RKO (cell line): ENCODE measurements at places on chromosomes 11 and 22.

GRCh38 chr11:125301346-125301745 lies 136.8 kb downstream of the PKNOX2 start:
- DNase-seq = no peak

DNA sequence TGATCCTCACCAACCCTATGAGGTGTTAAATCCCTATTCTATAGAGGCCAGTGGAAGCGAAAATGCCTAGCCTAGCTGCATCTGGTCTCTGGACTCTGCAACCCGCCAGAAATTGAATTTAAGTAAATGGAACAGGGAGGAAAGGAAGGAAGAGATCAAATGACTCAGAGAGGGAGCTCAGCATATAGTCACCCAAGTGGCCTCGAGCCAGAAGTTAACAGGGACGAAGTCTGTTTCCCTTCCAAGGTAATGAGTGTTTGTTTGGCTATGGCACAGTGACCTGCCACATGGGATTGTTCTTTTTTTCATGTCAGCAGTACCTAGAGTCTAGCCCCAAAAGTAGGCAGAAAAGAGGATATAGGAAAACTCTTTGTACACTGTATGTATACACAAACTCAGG lies 66.3 kb downstream of the PAK1 start:
- peak; percentile 95 for DNase-seq

- DNase-seq = no peak
These were observed 43.4 kb downstream of the SCUBE2 start for GRCh38 chr11:9047964-9048523.

DNA sequence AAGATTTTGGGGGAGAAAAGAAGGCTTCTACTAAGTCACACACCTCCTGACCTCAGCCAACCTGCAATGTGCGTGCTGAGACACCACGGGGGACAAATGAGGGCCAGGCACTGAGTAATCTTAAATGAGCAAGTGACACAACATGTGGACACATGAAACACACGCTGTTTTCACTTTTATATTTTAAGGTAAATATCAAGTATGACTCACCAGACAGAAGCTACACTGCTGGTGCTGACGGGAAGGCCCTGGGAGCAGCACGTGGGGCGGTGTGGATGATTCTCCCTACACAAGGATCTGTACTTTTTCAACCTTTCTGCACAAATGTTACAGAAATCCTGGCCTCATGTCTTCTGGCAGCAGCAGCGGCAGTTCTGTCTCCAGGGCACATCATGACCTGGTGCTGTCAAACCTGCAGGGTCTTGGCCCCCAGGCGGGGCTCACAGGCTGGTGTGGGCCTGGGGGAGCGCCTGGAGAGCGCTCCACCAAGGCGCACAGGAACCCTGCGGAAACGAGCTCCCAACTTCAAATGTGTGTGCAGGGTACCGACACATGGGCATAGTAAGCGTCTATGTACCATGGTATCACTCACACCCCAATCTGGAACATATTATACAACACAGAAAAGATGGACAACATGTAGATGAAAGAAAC lies 61.7 kb downstream of the DGCR2 start:
- no peak for DNase-seq

GRCh38 chr11:64320556-64320955 lies 2.6 kb downstream of the PRDX5 start:
- no peak for DNase-seq

DNA sequence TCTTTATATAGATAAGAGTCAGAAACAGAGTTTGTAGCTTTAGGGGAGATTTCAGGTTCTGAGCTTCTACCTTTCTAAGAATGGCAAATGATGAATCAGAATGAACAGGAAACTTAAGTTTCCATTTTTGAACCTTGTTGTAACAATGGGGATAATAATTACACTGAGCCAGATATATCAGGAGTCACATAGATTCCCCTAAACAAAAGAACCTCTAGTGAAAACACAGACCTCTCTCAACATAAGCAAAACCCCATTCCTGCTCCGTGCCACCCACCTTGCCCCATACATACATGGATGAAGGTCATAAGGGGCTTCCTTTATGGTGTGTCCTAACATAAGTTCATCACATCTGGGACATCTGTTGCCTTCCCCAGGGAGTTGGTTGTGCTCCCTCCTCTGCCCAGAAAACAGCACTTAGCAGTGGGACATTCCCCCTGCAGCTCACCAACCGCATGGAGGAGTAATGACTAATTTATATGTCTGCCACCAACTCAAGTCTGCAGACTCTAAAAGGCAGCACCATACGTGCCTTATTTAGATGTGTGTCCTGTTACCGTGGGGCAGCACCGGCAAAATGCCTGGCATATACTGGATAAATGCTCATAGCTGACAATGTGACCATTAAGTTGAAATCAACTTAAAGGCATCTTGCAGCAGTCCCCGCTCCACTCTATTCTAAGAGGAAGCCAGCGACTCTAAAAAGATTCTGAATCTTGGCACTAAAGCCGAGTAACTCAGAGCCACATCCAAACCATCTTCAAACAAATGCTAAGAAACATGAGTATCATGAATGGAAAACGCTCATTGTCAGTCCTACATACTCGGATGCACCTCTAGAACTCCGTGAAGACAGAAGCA lies 8.0 kb downstream of the JAML start:
- no peak for DNase-seq

- DNase-seq = no peak
These were observed 270.6 kb downstream of the FAT3 start for GRCh38 chr11:92495107-92495793.

DNA sequence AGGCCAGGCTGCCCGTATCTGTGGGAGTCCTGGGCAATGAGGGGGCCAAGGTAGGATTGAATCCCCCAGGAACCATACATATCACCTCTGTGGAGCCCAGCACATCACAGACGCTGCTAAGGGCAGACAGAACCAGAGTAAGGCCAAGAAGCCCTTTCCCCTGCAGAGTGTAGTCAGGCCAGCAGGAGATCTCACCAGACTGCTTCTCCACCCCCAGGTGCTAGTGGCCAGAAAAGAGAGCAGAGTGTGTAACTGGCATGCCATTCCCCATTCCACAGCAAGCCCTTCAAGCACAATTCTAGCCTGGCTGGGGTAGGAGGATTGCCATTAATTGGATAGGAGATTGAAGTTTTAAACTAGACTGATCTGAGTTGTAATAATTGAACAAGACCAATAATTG lies 28.0 kb upstream of the FCHSD2 start:
- no peak for DNase-seq

DNA sequence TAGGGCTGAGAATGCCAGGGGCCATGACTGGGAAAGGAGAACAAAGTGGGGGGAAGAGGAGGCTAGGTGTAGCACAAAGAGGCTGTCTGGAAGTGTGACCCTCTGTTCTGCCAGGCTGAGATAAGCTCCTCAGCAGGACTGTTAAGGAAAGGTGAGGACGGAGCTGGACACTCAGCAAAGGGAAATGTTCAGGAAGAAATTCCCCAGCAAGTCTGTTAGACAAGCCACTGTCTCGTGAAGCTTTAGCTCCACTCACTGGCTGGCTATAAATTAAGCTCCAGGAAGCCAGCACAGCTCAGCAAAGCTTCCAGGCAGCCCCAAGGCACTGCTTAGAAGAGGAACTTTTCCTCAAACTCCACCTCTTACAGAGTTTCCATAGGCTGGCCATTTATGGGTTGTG lies 181.2 kb upstream of the API5 start:
- peak; percentile 14 for DNase-seq

DNA sequence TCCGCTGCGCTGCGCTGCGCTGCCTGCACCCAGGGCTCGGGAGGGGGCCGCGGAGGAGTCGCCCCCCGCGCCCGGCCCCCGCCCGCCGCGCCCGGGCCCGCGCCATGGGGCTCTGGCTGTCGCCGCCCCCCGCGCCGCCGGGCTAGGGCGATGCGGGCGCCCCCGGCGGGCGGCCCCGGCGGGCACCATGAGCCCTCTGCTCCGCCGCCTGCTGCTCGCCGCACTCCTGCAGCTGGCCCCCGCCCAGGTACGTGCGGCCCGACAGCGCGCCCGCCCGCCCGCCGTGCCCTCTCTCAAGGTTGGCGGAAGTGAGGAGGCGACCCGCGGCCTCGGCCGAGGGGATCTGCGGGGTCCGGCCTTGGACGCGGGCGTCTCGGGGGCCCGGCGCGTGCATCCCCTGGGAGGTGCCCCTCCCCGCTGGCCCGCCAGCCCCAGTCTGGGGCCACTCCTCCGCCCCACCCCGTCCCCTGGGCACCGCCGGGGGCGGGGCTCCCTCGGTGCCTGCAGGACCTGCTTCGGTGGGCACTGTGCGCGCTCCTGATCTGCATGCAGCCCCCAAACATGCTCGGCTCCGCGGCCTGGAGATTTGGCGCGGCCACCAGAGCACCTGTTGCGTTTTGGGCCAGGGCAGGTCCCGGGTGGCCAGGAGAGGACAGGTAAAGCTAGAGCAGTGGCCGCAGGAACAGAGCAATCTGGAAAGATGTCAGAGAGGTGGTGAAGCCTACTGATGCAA lies 429 bp downstream of the VEGFB start:
- DNase-seq = peak; percentile 51

GRCh38 chr22:39207141-39208012 lies 37.4 kb downstream of the PDGFB start:
- DNase-seq = no peak

DNA sequence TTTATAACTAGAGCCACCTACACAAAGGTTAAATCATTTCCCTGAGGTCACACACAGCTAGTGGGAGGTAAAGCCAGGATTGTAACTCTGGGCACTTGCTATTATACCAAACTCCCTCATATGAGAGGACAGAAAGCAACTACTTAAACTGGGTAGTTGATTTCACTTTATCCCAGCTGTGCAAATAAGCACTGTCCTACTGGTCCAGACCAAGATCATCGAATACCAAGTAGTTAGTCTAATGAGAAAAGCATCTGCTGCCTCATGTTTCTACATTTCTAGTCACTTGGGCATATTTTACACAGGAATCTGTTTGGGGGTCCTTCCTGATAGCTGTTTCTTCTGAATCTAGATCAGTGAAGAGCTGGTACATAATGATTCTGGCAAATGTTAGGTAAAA lies 178.6 kb upstream of the NARS2 start:
- no peak for DNase-seq

- DNase-seq = peak; percentile 86
These were observed 5.0 kb downstream of the IGSF22 start for GRCh38 chr11:18720808-18721560.

- DNase-seq = no peak
These were observed 42.5 kb upstream of the CHKA start for GRCh38 chr11:68163691-68164090.

GRCh38 chr11:60765355-60765754 lies 8.7 kb downstream of the MS4A15 start:
- DNase-seq = no peak

GRCh38 chr11:121372028-121372427 lies 79.5 kb downstream of the SC5D start:
- no peak for DNase-seq

DNA sequence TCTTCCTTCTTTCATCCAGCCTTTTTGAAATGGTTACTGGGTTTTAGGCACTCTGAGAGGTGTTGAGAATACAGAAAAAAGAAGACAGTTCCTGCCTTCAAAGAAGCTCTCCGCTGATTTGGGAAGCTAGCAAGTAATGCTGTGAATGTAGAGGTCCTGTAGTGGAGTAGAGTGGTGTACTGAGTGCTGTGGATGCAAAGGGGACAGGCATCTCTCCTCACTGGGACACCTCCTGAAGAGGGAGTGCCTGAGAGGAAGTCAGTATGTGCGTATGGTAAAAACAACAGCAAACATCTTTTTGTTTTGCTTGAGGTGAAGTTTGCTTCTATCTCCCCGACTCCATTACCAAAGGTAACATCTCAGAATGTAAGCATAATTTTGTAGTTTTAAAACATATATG lies 77.5 kb downstream of the EXT2 start:
- no peak for DNase-seq

GRCh38 chr11:59548309-59548656 lies 36.9 kb downstream of the OR4D9 start:
- no peak for DNase-seq

DNA sequence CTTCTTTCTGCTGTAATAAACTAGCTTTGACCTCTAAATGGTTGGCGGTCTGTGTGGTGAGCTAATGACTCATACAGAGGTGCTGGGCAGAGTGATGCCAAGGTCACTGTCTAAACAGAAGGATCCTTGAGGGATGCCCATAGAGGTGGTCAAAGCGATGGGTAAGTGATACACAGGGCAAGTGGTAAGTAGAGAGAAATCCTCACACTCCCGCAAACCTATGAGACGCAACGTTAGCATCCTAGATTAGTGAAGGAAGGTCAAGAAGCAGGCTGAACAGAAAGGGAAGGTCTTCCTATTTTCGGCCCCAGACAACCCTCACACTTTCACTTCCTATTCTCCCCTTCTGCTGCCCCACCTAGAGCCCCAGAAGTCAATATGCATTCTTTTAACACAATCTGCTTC lies 65.6 kb upstream of the SESN3 start:
- no peak for DNase-seq

GRCh38 chr11:115718945-115719344 lies 214.7 kb upstream of the CADM1 start:
- DNase-seq = no peak

- no peak for DNase-seq
These were observed 1393.4 kb downstream of the BRD1 start for GRCh38 chr22:48434156-48434867.

DNA sequence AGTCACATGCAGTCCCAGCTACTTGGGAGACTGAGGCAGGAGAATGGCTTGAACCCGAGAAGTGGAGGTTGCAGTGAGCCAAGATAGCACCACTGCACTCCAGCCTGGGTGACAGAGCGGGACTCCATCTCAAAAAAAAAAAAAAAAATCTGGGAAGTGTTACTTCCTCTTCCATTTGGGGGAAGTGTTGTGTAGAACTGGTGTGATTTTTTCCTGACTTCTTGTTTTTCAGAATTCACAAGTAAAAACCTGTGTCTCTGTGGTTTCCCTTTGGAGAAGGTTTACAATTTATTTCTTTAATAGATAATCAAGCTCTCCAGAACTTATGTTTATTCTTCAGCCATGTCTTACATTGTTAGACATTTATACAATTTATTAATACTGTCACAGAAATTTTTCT lies 396.1 kb downstream of the BRD1 start:
- no peak for DNase-seq

DNA sequence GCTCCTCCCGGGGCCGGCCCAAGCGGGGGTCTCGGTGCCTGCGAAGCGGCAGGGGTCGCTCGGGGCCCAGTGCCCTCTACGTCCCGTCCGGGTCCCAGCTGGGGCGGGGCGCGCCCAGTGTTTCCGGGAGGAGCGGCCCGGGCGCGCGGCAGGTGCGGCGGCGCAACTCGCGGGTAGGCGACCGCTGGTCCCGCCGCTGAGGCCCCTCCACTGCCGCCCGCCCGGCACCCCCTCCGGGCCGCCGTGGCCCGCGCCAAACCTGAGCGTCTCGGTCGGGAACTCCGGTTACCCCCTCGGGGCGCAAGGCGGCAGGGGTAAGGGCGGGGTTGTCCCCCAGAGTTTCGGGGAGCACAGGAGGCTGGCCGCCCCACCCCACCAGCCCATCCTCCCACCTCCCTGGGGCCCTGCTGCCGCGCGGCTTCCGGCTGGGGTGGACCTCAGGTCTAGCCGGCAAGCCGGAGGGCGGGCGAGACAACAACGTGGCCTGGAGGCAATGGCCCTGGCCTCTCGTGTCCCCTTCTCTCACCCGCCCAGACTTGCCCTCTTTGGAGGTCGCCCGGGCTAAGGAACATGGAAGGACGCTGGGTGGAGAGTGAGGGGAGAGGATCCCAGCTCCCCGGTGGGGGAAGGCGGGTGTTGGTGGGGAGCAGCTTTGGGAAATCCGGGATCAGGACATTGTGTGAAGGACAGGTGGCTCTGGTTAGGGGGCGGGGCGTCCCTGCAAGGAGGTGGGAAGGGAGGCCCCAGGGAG lies 398 bp upstream of the CRACR2B start:
- DNase-seq = no peak
